ENCODE measurements at places on chromosomes 5 and 9.

GRCh38 chr9:35649431-35650340 lies 1.0 kb downstream of the SIT1 start:
- DNase-seq = no peak

DNA sequence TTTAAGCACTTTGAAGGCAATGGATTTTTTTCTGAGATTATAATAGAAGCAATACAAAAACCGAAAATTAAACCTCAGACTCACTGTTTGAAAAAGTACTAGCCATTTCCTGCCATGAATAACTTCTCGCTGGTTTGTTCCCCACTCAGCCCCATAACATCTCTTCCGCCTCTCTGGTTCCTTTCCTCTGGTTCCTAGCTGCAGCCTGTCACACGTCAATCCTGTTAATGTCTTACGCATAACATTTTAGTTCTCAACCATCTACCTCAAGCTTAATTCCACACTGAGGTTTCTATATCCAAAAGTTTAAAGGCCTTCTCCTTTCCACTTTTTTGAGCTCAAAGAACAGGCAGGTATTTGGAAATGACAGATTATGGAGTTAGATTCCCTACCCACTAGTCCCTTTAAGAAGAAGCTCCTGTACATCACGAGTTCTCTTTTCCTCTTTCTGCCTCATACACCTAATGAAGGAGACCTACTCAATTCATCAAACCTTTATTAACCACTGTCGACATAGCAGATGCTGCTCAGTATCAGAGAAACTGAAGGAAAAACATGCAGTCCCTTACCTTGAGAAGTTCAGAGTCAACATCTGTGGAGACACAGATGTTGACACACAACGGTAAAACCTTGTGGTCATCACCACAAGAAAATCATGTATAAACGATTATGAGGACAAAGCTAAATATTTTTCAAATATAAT lies 243.0 kb upstream of the PTGER4 start:
- DNase-seq = no peak

DNA sequence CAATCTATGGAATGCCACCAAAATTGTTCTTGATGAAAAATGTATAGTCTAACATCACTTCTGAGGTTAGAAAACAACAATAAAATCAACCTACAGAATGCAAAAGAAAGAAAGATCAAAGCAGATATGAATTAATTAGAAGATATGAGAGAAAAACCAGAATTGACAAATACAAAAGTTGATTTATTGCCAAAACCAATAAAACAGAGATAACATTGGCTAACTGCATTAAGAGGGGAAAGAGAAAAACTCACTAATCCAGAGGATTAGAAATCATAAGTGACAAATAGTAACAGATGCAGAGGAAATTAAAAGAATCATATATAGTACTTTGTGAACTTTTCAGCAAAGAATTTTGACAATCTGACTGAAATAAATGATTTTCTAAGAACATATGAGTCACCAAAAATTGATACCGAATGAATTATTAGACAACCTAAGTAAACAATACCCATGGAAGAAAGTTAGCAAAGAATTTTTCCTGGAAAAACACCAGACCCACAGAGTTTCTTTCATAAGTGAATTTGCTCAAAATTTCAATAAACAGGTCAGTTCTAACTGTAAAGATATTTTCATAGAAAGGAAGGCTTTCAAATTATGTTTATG lies 167.7 kb downstream of the AOPEP start:
- no peak for DNase-seq

DNA sequence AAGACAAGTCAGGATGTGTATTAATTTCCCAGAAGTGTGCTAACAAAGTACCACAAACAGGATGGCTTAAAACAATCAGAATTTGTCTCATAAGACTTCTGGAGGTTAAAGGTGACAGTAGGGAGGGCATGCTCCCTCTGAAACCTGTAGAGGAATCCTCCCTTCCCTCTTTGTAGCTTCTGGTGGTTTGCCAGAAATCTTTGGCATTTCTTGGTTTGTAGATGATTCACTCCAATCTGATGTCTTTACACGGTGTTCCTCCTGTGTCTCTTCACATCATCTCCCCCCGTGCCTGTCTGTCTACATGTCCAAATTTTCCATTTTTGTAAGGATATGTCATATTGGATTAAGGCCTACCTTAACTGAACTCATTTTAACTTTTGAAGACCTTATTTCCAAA lies 471.5 kb downstream of the ZNF608 start:
- DNase-seq = no peak

- DNase-seq = no peak
Measured at GRCh38 chr9:84276741-84277140, 63.8 kb downstream of the SLC28A3 start.

GRCh38 chr9:123422635-123423310 lies 66.8 kb downstream of the CRB2 start:
- DNase-seq = peak; percentile 63

DNA sequence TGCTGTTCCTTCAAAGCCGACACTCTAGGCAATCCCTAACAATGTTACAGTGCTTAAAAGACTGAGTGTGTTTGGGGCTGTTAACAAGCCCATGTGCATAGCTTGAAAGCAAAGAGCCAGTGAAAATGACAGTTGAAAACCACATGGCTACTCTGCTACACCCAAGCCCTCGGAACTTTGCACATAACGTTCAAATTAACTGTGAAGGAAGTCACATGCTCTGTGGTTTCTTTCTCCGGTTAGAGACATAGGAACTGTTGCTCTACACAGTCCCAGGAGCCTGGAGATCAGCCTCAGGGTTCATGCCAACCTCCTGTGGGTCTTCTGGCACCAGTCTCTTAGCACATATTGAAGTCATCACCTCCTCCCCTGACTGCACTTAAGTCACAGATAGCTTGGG lies 51.1 kb downstream of the C9orf152 start:
- no peak for DNase-seq

DNA sequence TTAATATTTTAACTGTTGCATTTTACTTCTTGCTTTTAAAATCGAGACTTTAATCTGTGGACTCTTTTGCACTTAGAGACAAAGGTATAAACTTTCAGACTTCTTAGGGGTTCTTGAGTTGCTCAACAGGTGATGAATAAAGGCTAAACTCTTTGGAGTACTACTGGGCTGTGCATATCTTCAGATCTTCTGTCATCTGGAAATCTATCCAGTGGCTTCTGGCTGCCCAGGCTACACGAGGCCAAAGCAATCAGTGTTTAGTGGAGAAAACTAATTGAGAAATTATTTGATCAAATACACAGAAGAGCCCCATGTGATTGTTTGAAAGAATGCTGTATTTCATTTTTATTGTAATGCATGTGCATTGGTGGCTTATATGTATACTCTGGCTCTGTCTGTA lies 146.1 kb downstream of the PBX3 start:
- DNase-seq = no peak
